NCI-H2171 (cell line): ENCODE measurements at places on chromosomes 7 and 10.
A peak's percentile ranks its signal among the peaks of the same experiment; 100 is the strongest.

GRCh38 chr7:74216361-74216761 is 6.6 kb downstream of the LAT2 start:
- no peak for DNase-seq

GRCh38 chr7:127021019-127021738 is 231.6 kb downstream of the GRM8 start:
- no peak for DNase-seq

DNA sequence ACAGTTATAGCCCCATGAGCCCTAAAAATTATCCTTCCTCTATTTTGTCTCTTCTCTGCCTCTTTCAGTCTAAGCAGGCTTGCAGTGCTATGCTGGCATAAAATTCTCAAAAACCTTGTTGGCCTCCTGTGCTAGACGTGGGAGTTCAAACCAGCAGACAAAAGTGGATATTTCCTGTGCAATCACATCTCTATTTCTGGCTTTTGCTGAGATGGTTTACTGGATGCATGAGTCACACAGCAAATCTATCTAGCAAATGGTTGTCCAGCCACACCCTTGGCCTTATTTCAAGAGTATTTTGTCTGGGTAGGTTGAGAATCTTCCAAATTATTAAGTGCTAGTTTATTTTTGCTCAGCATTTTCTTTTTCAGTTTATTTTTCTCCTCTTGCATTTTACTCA is 370.8 kb downstream of the CDC14C start:
- DNase-seq: no peak

GRCh38 chr7:95686109-95686508 is 86.2 kb upstream of the DYNC1I1 start:
- peak; percentile 26 for DNase-seq

- no peak for DNase-seq
Observed at GRCh38 chr7:27920281-27920946, 180.5 kb downstream of the TAX1BP1 start.

GRCh38 chr7:32357535-32358277 is 132.5 kb downstream of the LSM5 start:
- peak; percentile 8 for DNase-seq

- no peak for DNase-seq
Observed at GRCh38 chr7:17408904-17409290, 110.4 kb downstream of the AHR start.

GRCh38 chr7:112358513-112358912 is 91.7 kb upstream of the IFRD1 start:
- DNase-seq: no peak

DNA sequence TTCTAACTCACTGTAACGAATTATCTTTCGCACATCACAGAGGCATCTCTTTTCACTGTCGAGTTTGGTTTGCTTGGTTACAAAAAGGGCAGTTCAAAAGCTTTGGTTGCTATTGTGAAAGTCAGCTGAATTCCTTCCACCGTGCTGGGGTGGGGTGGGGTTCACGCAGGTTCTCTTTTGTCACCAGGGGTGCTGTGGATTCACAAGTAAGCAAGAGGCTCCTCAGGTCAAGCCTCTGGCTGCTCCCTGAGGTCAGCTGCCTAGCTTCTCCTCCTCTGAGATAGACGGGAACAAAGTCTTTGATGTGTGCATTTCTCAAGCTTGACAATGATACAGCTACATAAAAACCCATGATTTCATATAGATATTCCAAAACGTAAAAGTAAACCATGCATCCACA is 47.7 kb downstream of the EGFR start:
- DNase-seq: no peak

DNA sequence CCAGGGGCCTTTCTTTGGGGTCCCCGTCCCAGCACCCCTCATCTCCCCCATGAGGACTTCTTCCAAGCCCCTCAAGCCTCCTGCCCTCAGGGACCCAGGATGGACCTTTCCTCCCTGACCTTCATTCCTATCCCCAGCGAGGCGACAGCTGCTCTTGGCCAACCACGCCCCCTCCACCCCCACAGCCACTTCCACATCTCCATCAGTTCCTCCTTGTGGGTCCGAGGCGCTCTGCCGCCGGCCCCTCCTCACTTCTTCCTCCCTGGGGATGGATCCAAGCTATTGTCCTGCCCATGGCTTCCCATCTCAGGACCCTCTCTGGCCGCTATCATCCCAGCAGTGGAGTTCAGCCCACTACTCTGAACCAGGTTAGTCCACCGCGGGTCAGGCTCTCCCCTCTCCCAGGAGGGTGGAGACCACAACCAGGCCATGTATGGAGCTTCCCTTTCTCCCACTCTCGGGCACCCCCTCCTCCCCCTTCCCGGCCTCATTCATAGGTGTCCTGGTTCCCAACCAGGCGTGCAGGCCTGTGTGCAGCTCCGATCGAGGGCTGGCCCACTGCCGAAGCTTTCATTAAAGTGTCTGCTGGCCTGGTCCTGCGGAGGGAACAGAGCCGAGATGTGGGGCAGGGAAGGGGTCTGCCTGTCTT is 1.7 kb upstream of the SH2B2 start:
- DNase-seq: no peak

GRCh38 chr10:90847436-90847835 is 10.4 kb downstream of the HTR7 start:
- DNase-seq: no peak

DNA sequence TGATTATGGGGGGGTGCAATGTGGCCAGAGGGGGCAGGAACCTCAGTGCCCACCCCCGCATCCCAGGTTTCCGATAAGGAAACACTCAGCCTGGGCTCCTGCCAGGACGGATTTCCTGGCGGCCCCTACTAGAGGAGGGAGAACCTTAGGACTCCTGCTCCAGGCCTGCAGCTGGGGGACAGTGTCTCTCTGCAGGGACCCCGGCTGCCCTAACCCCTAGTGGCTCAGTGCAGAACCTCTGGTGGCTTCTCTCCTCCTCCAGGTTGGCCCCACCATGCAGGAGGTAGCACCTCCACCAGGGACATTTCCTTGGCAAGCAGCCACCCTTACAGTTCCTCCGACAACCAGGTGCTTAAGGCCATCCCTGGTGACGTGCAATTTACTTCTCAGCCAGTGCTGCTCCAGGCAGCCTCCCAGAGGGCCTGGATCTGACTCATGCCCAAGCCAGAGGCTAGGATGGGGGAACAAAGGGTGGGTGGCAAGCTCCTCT is 31.9 kb downstream of the SH2B2 start:
- DNase-seq: peak; percentile 68
